Activated T-helper 1 cell treated with anti-CD3 and anti-CD28 coated beads, Interleukin-2, amount 50 U/mL, for 16 hours (primary cell): ENCODE measurements at places on chromosomes 5 and 9.

DNA sequence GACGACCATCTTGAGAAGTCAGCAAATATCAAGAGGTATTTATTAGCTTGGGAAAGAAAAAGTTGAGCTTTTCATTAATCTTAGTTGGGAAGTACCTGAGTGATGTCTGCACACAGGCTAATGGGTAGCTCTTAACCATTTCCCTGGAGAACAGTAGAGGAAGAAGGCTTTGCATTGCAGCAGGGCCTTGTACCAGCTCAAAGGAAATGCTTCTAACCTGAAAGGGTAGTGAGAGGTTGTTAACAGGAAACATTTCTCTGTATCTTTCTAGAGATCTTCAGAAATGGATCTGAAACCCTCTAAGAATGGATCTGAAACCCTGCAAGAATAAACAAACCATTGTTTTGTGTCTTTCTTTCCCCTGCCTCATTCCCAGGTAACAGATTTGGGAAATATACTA is 393.3 kb downstream of the PLK2 start:
- DNase-seq: no peak

GRCh38 chr9:13274886-13275641 is 4.4 kb downstream of the MPDZ start:
- DNase-seq: no peak

DNA sequence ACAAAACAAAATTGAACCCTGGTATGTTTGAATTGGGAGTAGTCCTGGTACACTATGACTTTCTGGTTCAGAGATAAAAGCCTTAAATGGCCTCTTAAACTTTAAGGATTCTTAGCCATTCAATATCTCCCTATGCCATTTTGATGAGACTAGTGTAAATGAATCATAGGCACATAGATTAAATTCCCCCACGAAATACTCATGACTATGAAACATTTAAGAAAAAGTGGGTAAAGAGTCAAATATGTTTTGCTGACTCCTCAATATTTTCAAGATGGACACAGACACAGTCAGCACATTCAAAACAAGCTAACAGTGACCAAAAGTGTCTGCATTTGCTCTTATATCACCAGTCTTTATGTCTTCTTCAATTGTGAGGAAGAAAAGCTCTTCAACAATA is 278.3 kb downstream of the PDE4D start:
- no peak for DNase-seq

- DNase-seq: no peak
These were observed 70.4 kb downstream of the SPRY4 start for GRCh38 chr5:142254431-142254830.

GRCh38 chr5:132372127-132372526 is 2.6 kb downstream of the SLC22A5 start:
- no peak for DNase-seq
